ENCODE measurements at places on chromosomes 2 and 18.

- no peak for DNase-seq
These were observed 108.3 kb downstream of the SMAD7 start for GRCh38 chr18:48842259-48843061.

- no peak for DNase-seq
These were observed 87.9 kb downstream of the PXDN start for GRCh38 chr2:1656326-1656960.

- no peak for DNase-seq
These were observed 65.2 kb upstream of the BARD1 start for GRCh38 chr2:214874694-214875093.

GRCh38 chr2:219059375-219059724 is 1.4 kb downstream of the IHH start:
- no peak for DNase-seq

GRCh38 chr18:69636529-69637301 is 236.0 kb downstream of the DOK6 start:
- DNase-seq, result no peak

- no peak for DNase-seq
These were observed 1.1 kb upstream of the TET3 start for GRCh38 chr2:73983322-73984202.

GRCh38 chr2:43233218-43234212 is 7.1 kb upstream of the ZFP36L2 start:
- no peak for DNase-seq

DNA sequence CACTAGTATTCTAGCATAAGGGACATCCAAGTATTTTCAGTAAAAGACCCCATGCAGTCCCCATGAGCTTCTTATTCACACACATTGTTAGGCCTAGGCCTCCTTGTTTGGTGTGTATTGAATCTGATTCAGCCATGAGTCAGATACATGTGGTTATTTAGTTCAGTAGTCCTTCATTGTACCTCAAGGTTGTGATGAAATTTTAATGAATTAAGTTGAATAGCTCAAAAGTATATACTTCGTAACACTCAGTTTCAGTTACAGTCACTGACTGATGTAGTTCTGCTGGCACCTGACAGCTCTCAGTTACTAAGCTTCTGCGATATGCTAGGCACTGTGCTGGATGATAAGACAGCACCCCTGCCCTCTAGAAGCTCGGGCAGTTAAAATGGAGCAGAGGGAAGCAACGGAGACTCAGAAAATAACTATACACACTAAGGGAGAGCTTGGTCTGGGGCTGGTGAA is 86.4 kb downstream of the XRCC5 start:
- DNase-seq, result no peak

DNA sequence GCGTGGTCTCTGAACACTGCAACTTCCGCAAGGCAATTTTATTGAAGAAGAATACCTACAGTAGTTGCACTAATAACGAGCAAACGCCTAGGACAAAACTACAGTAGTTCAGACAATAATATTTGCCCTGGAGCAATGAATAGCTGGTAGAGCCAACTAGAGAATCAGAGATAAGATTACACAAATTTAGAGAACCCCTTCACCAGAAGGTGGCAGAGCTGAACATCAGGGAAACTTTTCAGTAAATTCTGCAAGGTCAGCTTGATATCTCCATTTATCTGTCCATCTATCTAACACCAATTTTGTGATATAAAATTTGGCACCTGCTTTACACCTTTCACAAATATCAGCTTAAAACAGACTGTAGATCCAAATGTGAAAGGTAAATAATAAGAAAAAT is 43.8 kb downstream of the CDH19 start:
- no peak for DNase-seq

- DNase-seq, result no peak
These were observed 182.7 kb upstream of the EPC2 start for GRCh38 chr2:148461876-148462275.

Data from neuronal stem cell (in vitro differentiated cells).